Activated CD8-positive, alpha-beta memory T cell treated with anti-CD3 and anti-CD28 coated beads, Interleukin-2, amount 10 ng/mL, durations not matched to agents 7 days and 5 days (primary cell): ENCODE measurements at places on chromosomes 1 and 21. TPM values are rescaled to one million over a fixed set of nuclear protein-coding genes. Genes with fewer than 3 reads are reported as not detected.
A peak's percentile ranks its signal among the peaks of the same experiment; 100 is the strongest.

DNA sequence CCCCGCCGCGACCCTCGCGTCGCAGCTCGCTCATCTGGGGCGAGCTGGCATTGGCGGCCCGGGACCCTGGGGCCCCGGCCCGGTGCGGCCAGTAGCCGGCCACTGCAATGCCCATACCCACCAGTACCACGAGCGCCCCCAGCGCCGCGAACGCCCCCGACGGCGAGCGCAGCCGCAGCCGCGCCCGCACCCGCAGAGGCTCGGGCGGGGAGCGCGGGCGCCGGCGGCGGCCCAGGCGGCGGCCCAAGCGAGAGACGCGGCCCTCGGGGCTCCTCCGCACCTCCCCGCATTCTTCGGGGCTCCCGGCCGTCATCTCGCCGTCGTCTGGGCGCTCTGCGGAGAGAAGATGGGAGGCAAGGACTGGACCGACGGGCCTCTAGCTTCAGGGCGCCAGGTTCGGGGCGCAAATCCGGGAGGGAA, 2.2 kb downstream of the TMEM200B start:
- peaks cover 4% of the 10 kb centered on the region for H3K4me1 ChIP-seq
- DNase-seq: no peak
- H3K27ac ChIP-seq: no peak overlapping the region
- H3K4me3 ChIP-seq: no peak overlapping the region

- no peak overlapping the region for H3K27ac ChIP-seq
- no peaks in the 10 kb centered on the region for H3K4me1 ChIP-seq
- no peaks in the 10 kb centered on the region for H3K27me3 ChIP-seq
- no peaks in the 10 kb centered on the region for H3K36me3 ChIP-seq
Observed at GRCh38 chr1:241411056-241411775, 54.2 kb upstream of the RGS7 start.

- H3K4me1 ChIP-seq: no peaks in the 10 kb centered on the region
- no peak overlapping the region for H3K27ac ChIP-seq
- DNase-seq: no peak
- no peak overlapping the region for H3K4me3 ChIP-seq
- peaks cover 7% of the 10 kb centered on the region for H3K27me3 ChIP-seq
Observed at GRCh38 chr1:9058465-9058864, 11.0 kb downstream of the SLC2A5 start.

- H3K27me3 ChIP-seq: no peaks in the 10 kb centered on the region
- H3K27ac ChIP-seq: no peak overlapping the region
- no peaks in the 10 kb centered on the region for H3K36me3 ChIP-seq
- no peak overlapping the region for H3K4me3 ChIP-seq
- no peak for DNase-seq
Observed at GRCh38 chr1:243407284-243408018, 151.6 kb downstream of the SDCCAG8 start.

DNA sequence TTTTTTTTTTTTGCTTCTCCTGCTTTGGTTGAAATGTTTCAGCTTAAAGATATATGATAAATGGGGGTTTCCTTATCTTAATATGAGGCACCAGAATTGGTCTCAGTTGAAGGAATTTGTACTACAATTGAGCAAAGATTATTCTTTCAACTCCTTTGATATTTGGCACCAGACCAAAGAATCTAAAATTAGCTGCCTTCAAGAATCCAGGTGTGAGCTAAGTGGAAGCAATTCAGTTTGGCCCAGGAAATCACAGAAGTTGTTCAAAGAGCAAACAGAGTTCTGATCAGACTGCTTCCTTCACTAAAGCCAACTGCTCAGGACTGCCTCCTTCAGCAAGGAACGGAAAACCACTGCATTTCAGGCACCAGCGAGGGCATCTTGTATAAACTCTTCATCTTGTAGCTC, 68.3 kb upstream of the BCAR3 start:
- H3K27ac ChIP-seq: peak overlapping the region; percentile 29
- H3K4me3 ChIP-seq: no peak overlapping the region
- DNase-seq: no peak
- H3K27me3 ChIP-seq: peaks cover 13% of the 10 kb centered on the region

DNA sequence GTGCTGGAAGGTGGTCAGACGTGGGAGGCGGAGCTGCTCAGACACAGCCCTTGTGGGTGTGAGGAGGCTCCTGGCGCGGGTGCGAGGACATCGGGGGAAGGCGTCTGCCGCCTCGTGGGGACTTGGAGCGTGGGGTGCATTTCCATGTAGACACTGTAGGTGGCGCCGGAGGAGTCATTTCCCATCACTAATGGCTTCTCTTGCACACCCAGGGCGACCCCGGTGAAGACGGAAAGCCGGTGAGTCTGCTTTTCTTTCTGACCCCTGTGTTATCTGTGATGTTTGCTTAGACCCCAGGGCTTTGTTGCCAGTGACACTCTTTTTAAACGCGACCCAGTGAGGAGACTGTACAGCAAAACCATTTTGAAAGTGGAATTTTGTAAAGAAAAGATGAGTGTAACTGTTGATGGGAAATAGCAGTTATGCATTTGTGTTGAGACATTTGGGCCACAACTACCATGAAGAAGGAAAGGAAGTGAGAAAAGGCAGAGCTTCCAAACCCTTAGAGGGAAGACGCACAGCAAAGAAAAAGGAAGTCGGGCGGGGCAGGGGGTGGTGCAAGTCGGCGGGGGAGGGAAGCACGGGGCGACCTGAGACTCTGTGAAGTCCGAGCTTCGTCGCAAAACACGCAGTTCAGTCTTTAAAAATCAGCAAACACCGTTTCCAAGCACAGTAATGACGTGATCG, 64.0 kb downstream of the SLC19A1 start:
- no peaks in the 10 kb centered on the region for H3K27me3 ChIP-seq
- H3K27ac ChIP-seq: peak overlapping the region; percentile 94
- H3K36me3 ChIP-seq: no peaks in the 10 kb centered on the region
- DNase-seq: peak; percentile 87

DNA sequence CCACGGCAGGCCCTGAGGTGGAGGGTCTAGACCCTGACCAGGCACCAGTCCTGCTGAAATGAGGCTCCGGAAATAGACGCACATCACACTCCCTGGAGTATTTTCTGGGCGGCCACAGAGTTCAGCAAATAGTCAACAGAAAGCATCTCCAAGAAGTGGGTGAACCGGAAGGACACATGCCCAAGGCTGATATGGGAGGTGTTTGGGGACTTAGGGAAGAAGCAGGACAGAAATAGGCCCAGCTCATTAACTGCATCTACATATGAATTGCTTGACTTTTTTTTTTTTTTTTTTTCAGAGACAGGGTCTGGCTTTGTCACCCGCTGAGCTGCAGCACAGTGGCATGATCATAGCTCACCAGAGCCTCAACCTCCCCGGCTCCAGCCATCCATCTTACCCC, 36.5 kb upstream of the GPR157 start:
- peaks cover 5% of the 10 kb centered on the region for H3K36me3 ChIP-seq
- DNase-seq: no peak
- peaks cover 16% of the 10 kb centered on the region for H3K4me1 ChIP-seq
- no peak overlapping the region for H3K4me3 ChIP-seq
- H3K27ac ChIP-seq: no peak overlapping the region

DNA sequence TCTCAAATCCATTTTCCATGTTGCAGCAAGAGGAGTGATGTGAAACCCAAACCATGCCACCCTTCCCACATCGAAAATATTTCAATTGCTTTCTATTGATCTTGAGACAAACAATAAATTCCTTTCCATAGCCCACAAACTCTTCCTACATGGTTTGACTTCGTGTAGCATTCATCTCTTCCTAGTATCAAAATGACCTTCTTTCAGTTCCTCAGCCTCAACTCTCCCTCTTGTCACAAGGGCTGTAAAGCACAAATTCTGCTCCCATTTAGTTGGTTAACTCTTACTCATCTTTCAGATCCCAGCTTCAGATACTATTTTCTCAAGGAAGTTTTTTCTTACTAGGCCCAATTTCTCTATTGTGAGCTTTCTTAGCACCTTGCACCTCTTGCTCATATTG, 99.0 kb downstream of the ZNF281 start:
- no peaks in the 10 kb centered on the region for H3K36me3 ChIP-seq
- H3K4me1 ChIP-seq: peaks cover 8% of the 10 kb centered on the region
- H3K27me3 ChIP-seq: peaks cover 25% of the 10 kb centered on the region
- DNase-seq: no peak

DNA sequence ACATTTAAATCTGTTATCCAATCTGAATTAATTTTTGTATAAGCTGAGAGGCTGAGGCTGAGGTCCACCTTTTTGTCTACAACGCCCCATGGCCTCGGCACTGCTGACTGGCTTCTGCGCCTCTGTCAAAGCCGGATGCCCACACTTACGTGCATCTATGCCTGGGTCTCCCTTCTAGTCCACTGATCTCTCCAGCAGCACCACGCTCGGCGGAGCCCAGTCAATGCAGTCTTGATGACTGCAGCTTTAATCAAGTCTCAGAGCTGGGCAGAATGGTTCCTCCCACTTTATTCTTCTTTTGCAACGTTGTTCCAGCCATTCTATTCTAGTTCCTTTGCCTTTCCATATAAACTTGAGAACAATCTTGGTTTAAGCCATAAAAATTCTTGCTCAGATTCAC, 9.4 kb downstream of the PRDM15 start:
- H3K27me3 ChIP-seq: no peaks in the 10 kb centered on the region
- DNase-seq: no peak
- no peak overlapping the region for H3K4me3 ChIP-seq
- H3K27ac ChIP-seq: no peak overlapping the region
- H3K36me3 ChIP-seq: no peaks in the 10 kb centered on the region

GRCh38 chr1:46295306-46295705, 8.1 kb downstream of the LRRC41 start:
- H3K27me3 ChIP-seq: no peaks in the 10 kb centered on the region
- H3K4me3 ChIP-seq: no peak overlapping the region
- no peak overlapping the region for H3K27ac ChIP-seq
- H3K4me1 ChIP-seq: peaks cover 3% of the 10 kb centered on the region
- DNase-seq: no peak

DNA sequence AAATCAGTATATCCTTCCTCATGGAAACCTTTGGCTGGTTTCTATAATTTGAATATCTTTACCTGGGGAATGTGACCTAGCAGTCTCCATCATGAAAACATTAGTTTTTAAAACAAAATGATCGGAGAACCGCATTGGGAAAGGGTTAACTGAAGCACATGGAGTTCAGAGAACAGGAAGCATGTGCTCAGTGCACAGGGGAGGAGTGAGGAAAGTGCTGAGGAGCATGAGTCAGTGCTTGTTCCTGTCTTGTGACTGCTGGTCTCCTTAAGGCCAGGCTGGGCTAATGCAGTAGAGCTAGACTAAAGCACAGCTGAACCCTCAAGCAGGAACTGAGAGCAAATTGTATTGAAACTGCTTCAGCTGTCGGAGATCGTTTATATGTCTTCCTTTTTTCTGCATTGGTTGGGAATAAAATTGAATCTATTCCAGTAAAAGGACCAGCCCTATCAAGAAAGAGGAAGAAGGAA, 5.8 kb downstream of the IFI16 start:
- peak; percentile 88 for DNase-seq
- H3K4me1 ChIP-seq: peaks cover 63% of the 10 kb centered on the region
- H3K4me3 ChIP-seq: peak overlapping the region; percentile 89
- peaks cover 89% of the 10 kb centered on the region for H3K36me3 ChIP-seq

- H3K36me3 ChIP-seq: peaks cover 6% of the 10 kb centered on the region
- peak overlapping the region; percentile 96 for H3K4me3 ChIP-seq
- peaks cover 10% of the 10 kb centered on the region for H3K27me3 ChIP-seq
- peak overlapping the region; percentile 95 for H3K27ac ChIP-seq
- DNase-seq: peak; percentile 61
Observed at GRCh38 chr1:206685334-206685768, 646 bp downstream of the MAPKAPK2 start.

DNA sequence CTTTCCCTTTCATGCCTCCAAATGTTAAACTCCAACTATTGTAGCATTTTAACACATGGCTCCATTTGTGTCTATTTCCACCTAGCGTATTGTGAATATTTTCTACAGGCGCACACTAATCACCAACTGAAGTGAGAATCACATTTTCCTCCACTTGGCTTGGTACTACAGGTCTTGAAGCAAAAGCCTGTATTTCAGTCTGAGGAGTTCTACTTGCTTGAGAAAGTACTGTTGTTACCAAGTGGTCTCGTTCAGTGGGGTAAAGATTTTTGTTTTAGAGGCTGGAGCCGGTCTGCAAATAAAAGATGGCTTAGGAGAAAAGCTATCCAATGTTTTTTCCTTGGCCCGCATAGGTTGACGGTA, 550 bp upstream of the PTBP2 start:
- H3K4me3 ChIP-seq: peak overlapping the region; percentile 87
- H3K4me1 ChIP-seq: peaks cover 23% of the 10 kb centered on the region
- H3K36me3 ChIP-seq: peaks cover 16% of the 10 kb centered on the region
- H3K27ac ChIP-seq: peak overlapping the region; percentile 85

GRCh38 chr1:226185141-226186036, 1.2 kb downstream of the ACBD3 start:
- peak overlapping the region; percentile 97 for H3K4me3 ChIP-seq
- DNase-seq: no peak
- no peaks in the 10 kb centered on the region for H3K27me3 ChIP-seq
- H3K36me3 ChIP-seq: peaks cover 20% of the 10 kb centered on the region
- H3K27ac ChIP-seq: peak overlapping the region; percentile 93
- peaks cover 34% of the 10 kb centered on the region for H3K4me1 ChIP-seq

- peaks cover 18% of the 10 kb centered on the region for H3K4me1 ChIP-seq
- H3K4me3 ChIP-seq: no peak overlapping the region
- H3K27me3 ChIP-seq: no peaks in the 10 kb centered on the region
- DNase-seq: no peak
- H3K27ac ChIP-seq: no peak overlapping the region
- H3K36me3 ChIP-seq: peaks cover 14% of the 10 kb centered on the region
Observed at GRCh38 chr1:28981210-28981609, 66.8 kb downstream of the EPB41 start.

DNA sequence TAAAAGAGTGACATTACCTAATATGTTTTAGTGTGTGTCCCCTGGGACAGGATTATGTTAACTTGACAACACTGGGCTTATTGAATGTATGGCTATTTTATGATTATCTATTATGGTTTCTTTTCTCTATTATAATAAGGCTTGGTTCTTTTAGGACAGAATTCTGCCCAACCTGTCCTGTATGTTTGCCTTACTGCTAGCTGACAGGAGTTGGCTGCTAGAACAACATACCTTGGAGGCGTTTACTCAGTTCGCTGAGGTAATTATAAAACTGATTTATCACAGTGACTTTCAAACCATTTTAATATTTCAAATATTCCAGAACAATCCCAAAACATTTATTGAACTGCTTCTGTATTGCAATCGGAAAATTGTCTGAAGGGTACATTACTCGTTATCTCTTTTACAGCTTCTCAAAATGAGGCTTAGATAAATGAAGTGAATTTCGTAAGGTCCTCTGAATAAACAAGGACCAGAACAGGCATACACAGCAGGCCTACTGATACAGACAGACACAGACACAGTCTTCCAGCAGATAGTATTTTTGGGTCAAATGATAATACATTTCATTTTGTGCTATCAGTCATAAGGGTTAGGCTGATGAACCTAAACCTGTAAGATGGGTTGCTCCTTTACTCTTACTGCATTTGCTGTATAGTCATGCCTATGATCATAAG, 44.2 kb downstream of the SCYL3 start:
- no peaks in the 10 kb centered on the region for H3K27me3 ChIP-seq
- H3K4me3 ChIP-seq: no peak overlapping the region

Gene CHODL
- total RNA-seq: 0.91 TPM

Gene RGS5
- total RNA-seq: 3.1 TPM

Gene SPRR2A
- not detected for total RNA-seq

Gene LIN28A
- not detected for total RNA-seq

Gene RBP7
- total RNA-seq: not detected

Gene MPL
- not detected for total RNA-seq

Gene ADAMTS5
- not detected for total RNA-seq

Gene SPATA45
- not detected for total RNA-seq

Gene PRAMEF14
- total RNA-seq: not detected

Gene CACNA1S
- not detected for total RNA-seq
